Left lobe of liver (tissue), 2 donors: ENCODE measurements at places on chromosomes 11 and 22. TPM values are rescaled to one million over a fixed set of nuclear protein-coding genes. Genes with fewer than 3 reads are reported as not detected.

Gene UPK3A
- not detected for total RNA-seq

- no peak for DNase-seq
These were observed 905 bp upstream of the UCP3 start for GRCh38 chr11:74009675-74010305.

DNA sequence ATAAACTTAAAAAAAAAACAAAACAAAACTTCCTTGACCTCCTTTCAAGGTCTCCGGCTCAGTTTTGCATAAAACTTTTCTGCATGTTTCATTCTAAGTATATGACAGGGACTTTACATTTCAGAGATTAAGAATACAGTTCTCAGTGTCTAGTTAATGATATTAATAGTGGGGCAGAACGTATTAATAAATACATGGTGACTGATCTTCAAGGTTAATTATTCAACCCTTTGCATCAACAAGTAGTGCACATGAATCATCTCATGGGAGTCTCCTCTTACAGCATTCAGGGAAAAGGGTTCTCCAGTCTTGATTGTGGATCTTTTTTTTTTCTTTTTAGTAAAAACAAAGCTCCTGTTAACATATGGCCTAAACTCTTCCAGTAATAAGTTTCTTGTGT, 146.8 kb downstream of the KIRREL3 start:
- DNase-seq: no peak

Gene RIC8A
- 31.4 TPM for total RNA-seq

DNA sequence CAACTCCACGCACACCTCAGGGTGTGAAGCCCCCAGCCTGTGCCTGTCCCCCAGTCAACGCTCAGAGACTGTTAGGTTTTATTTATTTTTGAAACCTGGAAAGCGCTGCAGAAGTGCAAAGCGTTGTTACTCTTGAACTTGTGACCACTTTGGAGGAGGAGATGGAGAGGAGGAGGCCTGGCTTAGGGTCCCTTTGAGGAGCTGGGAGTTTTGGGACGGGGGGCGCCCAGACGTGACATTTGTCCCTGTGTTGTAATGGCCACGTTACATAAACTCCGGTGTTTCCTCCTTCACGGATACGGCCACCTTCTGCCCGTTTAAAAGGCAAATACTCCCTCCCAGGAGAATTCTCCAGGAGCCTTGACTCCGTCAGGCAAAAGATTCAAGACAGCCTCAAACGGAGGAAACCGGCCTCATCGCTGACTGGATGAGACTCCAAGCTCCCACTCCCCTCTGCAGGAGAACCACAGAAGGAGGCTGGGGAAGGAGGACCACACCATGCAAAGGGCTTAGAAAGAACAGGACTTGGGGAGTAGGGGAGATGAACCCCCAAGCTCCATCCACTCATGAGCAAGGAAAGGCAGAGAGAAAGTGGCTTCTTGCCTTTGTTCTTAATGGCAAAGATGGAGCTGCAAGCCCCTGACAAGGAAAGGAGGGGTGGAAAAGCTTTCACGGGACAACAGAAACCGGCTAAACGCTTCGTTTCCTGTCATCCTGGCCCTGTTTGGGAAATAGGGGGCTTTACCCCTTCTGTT, 630 bp downstream of the PIK3IP1 start:
- DNase-seq: no peak
